ENCODE measurements at places on chromosomes 16 and 17.

DNA sequence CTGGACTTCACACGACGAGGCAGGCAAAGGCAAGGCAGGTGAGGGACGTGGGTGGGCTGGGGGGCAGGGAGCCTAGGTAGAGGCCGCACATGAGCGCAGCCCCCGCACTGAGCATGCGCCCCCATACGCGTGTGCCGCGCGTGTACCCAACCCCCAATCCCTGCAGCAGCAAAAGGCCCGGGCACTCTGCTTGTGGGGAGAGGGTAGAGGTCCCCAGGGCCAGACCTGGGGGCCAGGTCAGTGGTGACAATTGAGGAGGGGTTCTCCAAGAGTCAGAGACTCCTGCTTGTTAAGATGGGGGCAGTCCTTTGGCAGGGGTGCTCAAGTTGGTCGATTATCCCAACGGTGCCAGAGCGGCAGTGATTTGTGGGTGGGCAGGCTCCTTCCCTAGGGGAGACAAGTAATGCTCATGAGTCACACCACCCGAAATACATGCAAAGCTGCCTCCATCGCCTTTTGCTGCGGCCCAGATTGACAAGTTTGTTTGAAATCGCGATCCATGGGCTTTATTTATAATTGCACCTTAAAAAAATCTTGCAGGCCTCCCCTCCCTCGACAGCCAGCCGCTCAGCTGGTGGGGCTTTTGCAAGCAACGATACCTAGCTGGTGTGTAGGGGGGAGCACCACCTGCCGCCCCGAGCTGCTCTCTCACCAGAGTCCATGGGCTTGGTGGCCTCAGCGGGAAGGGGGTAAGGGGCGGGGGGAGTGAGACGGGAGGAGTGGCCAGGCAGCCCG lies 1.1 kb upstream of the GIT1 start:
- peak; percentile 65 for DNase-seq

GRCh38 chr17:31595666-31596381 lies 204.3 kb downstream of the RAB11FIP4 start:
- peak; percentile 66 for DNase-seq

DNA sequence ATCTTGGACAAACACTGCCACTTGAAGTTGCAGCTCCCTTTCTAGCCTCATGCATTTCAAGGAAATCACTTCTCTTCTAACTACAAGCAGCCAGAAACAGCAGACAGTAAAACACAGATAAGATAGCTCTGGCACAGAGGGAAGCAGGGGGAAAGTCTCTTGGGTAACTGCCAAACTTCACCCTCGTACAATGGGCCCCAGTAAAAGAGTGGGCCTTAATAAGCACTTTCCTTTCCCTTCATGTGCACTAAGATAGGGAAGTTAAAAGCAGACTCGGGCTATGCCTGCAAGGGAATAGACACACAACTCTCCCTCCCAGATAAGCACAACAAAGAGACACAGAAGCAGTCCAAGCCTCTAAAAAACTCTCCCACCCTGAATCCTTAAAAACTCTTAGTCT lies 4.2 kb upstream of the KRTAP4-5 start:
- no peak for DNase-seq

DNA sequence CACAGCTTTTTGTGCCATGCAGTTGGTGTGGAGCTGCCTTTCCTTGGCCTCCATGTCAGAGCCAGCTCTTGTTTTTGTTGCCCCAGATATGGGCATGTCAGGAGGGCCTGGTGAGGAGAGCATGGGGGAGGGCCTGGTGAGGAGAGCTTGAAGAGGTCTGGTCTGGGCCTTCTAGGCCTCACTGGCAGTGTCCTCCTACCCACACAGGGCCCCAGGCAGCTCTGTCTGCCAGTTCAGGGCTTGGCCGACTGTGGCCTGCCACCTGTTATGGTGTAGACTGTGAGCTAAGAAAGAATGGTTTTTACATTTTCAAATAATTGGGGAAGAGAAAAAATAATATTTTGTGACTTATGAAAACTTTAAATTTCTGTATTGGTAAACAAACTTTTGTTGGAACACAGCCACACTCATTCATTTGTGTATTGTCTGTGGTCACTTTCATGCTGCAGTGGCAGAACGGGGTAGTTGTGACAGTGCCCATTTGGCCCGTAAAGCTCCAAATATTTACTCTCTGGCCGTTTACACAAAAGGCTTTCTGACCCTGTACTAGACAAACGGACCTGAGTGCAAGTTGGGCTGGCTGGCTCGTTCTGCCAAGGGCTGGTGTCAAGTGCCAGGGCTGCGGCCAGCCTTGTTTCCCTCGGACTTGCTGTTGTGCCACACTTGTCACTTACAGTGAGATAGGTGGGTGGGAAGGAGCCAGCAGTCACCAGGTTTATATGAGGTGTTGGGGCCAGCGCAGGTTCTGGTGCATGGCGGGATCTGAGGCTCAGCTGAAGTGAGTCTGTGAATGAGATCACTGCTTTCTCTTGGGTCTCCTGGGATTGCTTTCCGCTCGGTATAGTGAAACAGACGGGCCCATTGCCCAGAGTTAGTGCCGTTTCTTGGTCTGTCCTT lies 18.2 kb downstream of the PGS1 start:
- no peak for DNase-seq

DNA sequence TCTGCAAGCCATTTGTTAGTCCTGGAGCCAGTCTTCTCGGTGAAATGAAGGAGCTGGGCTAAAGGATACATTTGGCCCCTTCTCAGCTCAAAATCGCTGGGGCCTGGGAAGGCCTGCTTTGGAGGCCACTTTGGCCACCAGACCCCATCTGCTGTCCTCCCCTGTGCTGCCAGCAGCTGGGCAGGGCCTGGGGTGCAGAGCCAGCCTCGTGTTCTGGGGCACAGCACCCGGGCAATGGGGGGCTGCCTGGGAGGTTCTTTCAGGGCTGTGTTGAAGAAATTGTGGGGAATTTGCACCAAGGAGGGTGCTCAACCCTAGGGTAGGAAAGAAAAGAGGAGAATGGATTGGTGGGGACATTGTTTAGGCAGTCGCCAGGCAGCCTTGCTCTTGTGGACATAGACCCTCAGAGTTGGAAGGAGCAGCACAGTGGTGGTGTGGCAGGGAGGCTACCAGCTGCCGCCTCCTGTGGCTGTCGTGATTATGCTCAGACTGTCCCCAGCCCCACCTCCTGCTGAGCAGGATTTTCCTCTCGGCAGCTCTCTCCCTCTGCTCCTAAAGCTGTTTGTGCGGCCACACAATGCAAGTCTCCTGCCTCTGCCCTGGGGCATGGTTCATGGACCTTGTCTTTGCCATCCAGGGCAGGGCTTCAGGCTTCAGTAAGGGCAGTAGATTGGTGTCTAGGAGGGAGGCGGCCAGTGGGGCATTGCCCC lies 174.8 kb downstream of the NTN1 start:
- peak; percentile 89 for DNase-seq

GRCh38 chr16:81036751-81037350 lies 1.2 kb downstream of the ATMIN start:
- DNase-seq = no peak

- peak; percentile 9 for DNase-seq
Observed at GRCh38 chr17:79795795-79796443, 958 bp downstream of the CBX8 start.

GRCh38 chr16:2047330-2048115 lies at the start of the genes NTHL1 and TSC2:
Gene NTHL1 (minus strand): TSS chr16:2047834. CDS start chr16:2047823, 11 bp downstream.
Gene TSC2 (plus strand): TSS chr16:2047985. CDS start chr16:2048616, 631 bp downstream.
- peak; percentile 98 for DNase-seq
